H7 (cell line): ENCODE measurements at places on chromosomes 16 and 17.

DNA sequence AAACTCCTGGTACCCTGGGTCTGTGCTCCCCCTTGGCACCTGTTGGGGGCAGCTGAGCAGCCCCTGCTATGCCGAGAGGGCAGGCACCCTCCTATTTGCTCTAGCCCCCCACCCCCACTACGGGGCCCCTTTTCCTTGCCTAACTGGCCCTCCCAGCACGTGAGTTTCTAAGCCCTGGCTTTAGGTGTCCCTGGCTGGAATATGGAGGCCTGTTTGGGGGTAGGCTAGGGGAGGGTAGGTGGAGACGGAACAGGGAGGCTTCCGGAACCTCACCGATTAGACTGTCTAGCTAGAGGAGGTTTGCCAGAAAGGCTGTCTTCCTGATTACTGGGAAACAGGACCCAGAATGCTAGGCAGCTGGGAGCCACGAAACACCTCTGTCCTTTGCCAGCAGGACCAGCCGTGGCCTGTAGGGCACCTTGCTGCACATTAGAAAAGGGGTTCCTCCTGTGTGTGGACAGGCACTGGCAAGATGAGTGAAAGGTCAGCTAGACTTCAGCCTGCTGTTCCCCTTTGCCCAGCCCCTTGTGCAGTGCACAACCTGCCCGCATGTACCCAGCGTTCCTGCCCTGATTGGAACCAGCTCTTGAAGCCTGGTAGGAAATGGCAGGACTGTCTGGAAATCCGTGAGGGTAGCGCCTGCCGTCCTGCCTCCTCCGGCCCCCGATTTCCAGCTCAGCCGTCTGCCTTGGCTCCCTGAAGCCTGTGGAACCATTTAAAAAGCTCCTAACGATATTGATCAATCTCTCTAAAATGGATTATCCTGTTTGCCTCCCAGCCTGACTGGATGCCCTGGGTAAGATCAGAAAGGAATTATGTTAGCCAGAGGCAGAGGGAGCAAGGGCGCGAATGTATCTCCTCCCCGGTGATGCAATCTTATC, 83.4 kb upstream of the GSE1 start:
- DNase-seq: no peak

DNA sequence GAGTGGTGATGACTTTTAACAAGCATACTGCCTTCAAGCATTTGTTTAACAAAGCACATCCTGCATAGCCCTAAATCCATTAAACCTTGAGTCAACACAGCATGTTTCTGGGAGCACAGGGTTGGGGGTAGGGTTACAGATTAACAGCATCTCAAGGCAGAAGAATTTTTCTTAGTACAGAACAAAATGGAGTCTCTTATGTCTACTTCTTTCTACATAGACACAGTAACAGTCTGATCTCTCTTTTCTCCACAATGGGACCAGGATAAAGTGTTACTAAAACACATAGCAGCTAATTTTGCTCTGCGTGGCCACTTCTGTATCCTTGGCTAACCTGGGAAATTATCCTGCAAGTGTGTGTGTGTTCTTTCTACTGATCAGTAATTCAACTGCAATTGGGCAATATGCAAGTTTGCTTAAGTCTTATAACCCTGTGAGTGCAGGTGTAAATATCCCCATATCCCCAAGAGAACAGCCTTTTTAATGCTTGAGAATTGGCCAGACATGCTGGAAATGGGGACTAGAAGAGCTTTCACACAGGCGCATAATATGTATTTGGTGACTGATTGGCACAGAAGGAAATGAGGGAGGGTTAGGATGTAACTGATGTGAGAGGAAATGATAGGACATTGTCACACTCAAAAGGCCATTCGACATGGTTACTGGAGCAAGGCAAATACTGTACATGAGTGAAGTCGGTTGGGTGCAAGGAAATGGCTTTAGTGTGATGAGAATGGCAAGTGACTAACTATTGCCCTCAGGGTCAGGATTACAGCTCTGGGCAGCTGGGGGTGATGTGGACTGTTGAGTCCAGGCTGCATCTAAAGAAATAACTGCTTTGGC, 10.8 kb upstream of the ANKS4B start:
- DNase-seq: no peak

- DNase-seq: no peak
These were observed 266.6 kb upstream of the EEF2KMT start for GRCh38 chr16:5364186-5364585.

DNA sequence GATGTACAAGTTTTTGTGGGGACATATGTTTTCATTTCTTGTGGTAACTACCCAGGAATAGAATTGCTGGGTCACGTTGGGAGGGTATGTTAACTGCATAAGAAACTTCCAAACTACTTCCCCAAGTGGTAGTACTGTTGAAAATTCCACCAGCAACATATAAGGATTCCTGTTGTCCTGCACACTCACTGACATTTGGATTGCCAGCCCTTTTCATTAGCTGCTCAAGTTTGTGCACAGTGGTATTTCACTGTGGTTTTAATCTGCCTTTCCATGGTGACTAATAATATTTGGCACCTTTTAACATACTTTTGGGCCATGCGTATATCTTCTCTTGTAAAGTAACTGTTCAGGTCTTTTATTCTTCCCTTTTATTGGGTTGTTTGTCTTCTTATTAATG, 103.3 kb downstream of the GNAO1 start:
- DNase-seq: no peak
